AG04449 (cell line): ENCODE measurements at places on chromosomes 2 and 18.

DNA sequence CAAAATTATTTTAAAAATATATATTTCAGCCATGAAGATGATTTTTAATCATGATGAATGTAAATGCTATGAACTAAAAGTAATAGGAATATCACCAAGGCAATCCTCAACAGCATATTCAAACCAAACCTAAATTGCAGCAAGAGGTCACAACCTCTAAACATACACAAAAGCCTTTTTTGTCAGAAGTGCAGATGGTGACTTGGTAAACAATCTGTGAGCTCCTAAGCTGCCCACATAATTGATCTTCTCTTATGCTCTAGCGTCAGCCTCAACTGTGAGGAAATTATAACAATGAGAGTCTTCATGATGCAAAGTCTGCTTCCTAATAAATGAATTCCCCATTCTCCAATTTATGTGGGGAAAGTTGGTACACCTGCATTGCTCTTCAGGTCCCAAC is 113.2 kb downstream of the TSN start:
- DNase-seq = no peak

DNA sequence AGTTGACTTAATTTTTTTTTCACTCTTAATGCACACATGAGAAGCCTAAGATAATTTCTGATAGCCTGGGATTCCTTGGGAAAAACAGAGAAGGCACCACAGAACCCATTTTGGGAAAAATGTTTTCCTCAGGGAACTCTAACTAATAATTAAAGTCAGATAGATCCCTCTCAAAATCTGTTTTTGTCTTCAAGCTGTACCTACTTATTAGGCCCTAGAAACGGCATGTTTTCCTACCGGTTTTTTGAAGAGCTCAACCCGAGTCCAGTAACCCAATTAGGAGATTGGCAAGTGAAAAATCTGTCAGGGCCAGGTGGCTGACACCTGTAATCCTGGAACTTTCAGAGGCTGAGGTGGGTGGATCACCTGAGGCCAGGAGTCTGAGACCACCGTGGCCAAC is 16.1 kb upstream of the PDK1 start:
- no peak for DNase-seq

- no peak for DNase-seq
Measured at GRCh38 chr2:223865907-223866508, 28.6 kb upstream of the AP1S3 start.

- DNase-seq = no peak
Measured at GRCh38 chr18:49168281-49168985, 217.7 kb upstream of the SMAD7 start.

GRCh38 chr2:199025146-199025545 is 432.6 kb downstream of the SATB2 start:
- no peak for DNase-seq

- DNase-seq = no peak
Measured at GRCh38 chr2:101768556-101769220, 71.2 kb downstream of the MAP4K4 start.

GRCh38 chr18:37873416-37873815 is 307.8 kb upstream of the CELF4 start:
- no peak for DNase-seq

DNA sequence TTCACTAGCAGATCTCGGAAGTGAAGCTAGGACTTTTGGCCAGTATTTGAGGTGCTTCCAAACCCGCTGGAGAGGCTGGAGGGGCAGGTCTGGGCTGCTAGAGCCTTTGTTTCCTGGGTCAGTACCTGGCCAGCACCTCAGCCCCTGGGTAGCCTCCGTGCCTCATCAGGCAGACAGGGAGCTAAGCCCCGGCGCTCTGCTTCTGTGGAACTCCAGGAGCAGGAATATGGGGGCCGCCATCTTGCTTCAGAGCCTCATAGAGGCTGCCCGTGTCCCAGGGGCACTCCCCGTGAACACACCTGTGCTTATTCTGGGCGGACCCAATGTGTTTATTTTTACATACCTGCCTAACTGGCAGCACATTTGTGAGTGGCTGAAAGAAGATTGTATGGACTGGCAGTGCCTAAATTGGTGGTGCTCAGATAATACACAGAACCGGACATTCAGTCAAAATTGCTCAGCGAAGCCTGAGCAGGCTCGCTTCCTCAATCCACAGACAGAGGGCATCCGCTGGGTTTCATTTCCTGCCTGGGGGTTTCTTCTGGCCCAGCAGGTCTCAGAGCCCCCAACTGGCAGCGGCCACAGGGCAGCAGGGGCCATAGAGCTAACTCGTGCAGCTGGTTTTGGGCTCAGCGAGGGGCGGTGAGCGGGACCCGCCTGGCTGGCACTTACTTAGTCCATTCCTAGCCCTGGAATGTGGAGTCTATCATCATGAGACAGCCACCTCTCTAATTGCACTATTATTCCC is 176.8 kb upstream of the ALKAL2 start:
- no peak for DNase-seq

- no peak for DNase-seq
Measured at GRCh38 chr18:55779691-55780585, 191.9 kb upstream of the TCF4 start.

DNA sequence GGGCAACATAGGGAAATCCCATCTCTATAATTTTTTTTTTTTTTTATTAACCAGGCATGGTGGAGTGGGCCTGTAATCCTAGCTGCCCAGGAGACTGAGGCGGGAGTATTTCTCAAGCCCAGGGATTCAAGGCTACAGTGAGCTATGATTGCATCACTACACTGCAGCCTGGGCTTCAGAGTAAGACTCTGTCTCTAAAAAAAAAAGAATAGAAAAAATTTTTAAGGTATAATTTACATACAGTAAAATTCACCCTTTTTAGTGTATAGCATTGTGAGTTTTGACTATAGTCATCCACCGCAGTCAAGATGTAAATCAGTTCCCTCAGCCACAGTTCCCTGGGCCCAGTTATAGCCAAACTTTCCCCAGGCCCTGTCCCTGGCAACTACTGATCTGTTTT is 57.1 kb upstream of the MSH6 start:
- no peak for DNase-seq

- no peak for DNase-seq
Measured at GRCh38 chr2:233882353-233882752, 14.2 kb upstream of the MSL3B start.

GRCh38 chr2:207812058-207812725 is 42.5 kb upstream of the FZD5 start:
- DNase-seq = no peak

- DNase-seq = no peak
Measured at GRCh38 chr2:137952586-137953129, 11.6 kb upstream of the HNMT start.

DNA sequence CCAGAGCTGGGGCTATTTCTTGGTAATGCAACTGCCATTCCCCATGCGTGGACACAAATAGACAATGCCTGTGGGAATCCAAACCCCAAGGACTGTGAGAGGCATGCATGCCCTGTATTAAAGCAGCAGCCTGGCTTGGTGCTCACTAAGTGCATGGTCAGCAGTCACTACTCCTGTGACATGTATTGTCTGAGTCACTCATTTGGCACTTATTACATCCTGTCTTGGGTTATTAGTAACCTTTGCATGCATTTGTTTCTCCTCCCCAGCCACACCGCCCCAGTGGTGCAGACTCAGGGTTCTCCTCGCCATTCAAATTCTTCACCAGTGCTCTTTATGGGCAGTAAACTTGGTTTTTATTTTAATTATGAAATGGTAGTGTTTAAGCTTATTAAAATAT is 30.2 kb downstream of the PRKCE start:
- DNase-seq = no peak

GRCh38 chr2:196617430-196617829 is 22.1 kb upstream of the CCDC150 start:
- DNase-seq = no peak

DNA sequence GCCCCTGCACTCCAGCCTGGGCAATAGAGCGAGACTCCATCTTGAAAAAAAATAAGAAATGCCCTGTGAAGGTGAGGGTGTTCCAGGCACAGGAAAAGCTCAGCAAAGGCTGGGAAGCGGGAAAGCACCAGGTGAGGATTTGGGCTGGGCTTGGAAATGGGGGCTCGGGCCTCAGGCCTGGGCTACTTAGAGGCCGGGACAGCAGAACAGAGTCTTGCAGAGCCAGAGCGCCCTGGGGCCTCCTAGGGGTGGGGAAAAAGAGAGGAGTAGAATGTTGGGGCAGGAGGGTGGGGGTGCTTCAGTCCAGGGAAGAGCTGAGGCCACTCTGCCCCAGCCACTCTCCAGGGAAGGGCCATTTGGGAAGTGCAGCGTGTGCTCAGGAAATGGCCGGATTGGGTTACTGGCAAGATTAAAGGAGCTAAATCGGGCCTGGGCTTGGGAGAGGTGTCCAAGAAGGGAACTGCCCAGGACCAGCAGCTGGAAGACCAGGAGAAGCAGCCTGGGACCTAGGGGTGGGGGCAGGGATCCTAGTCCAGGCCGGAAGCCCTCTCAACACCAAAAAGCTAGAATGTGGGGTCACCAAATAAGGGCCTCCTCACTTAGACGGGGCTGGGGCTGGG is 13.8 kb upstream of the DES start:
- DNase-seq = no peak

DNA sequence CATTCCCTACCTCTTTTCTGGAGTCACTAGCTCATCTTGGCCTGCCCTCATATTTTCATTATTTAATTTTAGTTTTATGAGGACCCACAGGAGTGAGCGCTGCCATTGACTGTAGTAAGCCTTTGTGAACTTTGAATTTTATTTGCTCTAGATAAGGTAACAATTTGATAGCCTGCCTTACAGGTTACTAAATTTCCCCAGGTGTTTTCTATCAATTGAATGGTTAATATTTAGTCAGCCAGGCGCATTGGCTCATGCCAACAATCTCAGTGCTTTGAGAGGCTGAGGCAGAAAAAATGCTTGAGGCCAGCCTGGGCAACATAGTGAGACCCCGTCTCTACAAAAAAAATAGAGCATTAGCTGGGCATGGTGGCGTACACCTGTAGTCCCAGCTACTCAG is 50.2 kb downstream of the DAW1 start:
- no peak for DNase-seq

DNA sequence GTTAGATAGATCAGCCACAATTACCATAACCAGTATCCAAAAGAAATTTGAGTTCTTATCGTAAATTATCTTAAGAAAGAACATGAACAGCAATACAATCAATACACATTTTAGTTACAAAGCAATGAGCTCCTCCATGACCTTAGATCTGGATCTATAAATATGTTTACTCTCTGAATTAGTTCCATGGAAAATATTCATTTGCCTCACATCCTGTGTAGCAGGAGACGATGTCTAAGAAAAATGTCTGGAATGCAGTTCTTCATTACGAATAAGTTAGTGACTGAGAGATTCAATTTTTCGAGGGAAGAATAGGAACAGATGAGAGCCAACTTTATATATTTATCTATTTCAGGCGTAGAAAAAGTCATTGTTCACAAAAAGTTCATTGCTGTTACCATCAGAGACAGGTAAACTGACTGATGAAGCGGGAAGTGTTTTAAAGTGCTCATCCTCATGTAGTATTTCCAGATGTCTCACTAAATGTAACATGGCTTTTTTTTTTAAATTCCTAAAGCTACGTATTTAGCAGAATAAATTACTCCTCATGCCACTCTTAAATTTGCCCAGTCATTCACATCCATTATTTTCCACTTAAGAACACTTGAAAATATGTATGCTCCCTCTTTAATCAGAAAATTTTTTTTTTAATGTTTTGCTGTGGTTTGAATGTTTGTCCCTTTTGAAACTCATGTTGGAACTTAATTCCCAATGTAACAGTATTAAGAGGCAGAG is 106.5 kb upstream of the SCN1A start:
- peak; percentile 60 for DNase-seq

GRCh38 chr18:75110846-75111415 is 98.0 kb downstream of the PTGR3 start:
- DNase-seq = no peak

- DNase-seq = no peak
Measured at GRCh38 chr18:59038295-59039039, 101.2 kb upstream of the SEC11C start.

- DNase-seq = no peak
Measured at GRCh38 chr2:48952143-48952542, 196.6 kb upstream of the LHCGR start.

- no peak for DNase-seq
Measured at GRCh38 chr2:49000695-49001094, 153.6 kb downstream of the FSHR start.
